ENCODE measurements at places on chromosomes 2 and 18. TPM values are rescaled to one million over a fixed set of nuclear protein-coding genes. Genes with fewer than 3 reads are reported as not detected.

DNA sequence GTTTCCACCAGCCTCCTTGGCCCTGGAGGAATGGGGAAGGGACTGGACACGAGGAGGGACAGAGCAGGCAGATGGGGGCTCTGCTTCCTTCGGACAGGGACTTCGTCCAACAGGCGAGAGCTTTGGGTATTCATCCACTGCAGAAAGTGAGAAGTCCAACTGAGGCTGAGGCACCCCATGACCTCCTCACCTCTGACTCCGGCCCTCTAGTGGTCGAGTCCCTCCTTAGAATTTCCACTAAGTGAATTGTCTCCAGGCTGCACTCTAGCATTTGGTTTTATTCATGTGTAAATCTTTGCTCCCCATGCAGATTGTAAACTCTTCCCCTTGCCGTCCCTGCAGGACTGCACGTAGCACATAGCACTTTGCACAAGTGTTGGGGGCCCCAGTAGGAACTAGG, 75.6 kb downstream of the TMEM247 start:
- no peak overlapping the region for H3K27ac ChIP-seq
- no peak overlapping the region for H3K4me3 ChIP-seq
- no peaks in the 10 kb centered on the region for H3K36me3 ChIP-seq
- H3K27me3 ChIP-seq, result no peaks in the 10 kb centered on the region

GRCh38 chr2:54859416-54859815, 136.0 kb downstream of the EML6 start:
- H3K4me1 ChIP-seq, result no peaks in the 10 kb centered on the region
- no peaks in the 10 kb centered on the region for H3K27me3 ChIP-seq
- no peak overlapping the region for H3K4me3 ChIP-seq
- no peak for DNase-seq
- H3K27ac ChIP-seq, result no peak overlapping the region
- no peaks in the 10 kb centered on the region for H3K36me3 ChIP-seq

- no peak for DNase-seq
- no peaks in the 10 kb centered on the region for H3K27me3 ChIP-seq
- no peak overlapping the region for H3K27ac ChIP-seq
- H3K4me3 ChIP-seq, result no peak overlapping the region
Observed at GRCh38 chr2:190791347-190791975, 89.2 kb upstream of the GLS start.

DNA sequence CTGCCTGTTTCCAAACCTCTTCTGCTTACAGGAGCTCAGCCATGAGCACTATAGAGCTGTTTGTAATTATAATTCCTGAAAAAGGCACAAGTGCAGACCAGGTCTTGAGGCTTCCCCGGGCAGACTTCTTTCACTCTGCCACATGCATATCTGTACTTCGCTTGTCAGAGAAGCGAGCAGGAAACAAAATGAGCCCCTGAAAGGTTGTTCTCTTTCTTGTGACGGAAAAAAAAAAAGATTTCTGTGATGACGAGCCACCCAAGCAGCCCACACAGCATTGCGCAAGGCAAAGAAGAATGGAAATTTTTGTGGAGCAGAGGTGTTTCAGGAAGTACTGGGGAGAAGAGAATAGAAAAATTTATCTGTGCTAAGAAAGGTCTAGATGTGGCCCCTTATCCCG, 54.0 kb upstream of the LINC00305 start:
- no peaks in the 10 kb centered on the region for H3K27me3 ChIP-seq
- H3K36me3 ChIP-seq, result no peaks in the 10 kb centered on the region
- DNase-seq, result no peak
- no peaks in the 10 kb centered on the region for H3K4me1 ChIP-seq

DNA sequence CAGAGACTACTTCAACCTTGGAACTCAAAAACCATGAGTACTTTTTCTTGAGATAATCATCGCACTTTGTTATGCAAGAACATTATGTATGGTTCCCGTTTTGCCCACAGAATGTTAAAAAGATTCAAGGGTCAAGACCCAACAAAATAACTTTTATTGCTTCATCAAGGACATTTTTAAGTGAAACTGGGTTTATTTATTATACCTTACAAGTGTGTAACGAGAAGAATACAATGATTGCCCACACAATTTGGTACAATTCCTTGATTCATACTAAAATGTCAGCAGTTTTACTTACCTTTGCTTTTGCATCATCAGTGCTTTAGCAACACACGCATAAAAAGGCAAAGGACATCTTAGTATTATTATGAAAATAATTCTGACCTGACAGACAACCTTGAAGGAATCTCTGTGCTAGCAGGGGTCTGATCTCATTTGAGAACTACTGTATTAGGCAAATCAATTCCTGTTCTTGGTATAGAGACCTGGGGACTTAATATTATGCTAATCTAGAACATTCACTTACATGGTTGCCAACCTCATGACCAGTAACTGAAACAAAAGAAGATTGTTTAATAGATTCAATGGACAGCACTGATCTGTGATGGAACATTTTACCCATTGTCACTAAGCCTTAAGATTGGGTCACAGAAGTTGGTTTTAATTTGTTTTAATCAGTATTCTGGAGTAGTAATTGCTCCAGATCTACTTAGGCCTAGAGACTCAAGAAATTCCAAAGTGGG, 16.2 kb downstream of the CCDC88A start:
- no peaks in the 10 kb centered on the region for H3K4me1 ChIP-seq
- no peaks in the 10 kb centered on the region for H3K27me3 ChIP-seq
- no peaks in the 10 kb centered on the region for H3K36me3 ChIP-seq
- no peak overlapping the region for H3K4me3 ChIP-seq
- DNase-seq, result no peak

GRCh38 chr2:234991793-234992192, 40.0 kb downstream of the SH3BP4 start:
- H3K27me3 ChIP-seq, result no peaks in the 10 kb centered on the region
- H3K4me1 ChIP-seq, result no peaks in the 10 kb centered on the region
- H3K27ac ChIP-seq, result no peak overlapping the region
- H3K4me3 ChIP-seq, result no peak overlapping the region

GRCh38 chr2:176830362-176830761, 382.2 kb upstream of the HNRNPA3 start:
- H3K36me3 ChIP-seq, result no peaks in the 10 kb centered on the region
- no peak overlapping the region for H3K4me3 ChIP-seq
- H3K27ac ChIP-seq, result no peak overlapping the region
- H3K4me1 ChIP-seq, result no peaks in the 10 kb centered on the region
- no peak for DNase-seq

- DNase-seq, result no peak
- H3K4me1 ChIP-seq, result no peaks in the 10 kb centered on the region
- H3K27me3 ChIP-seq, result no peaks in the 10 kb centered on the region
- no peaks in the 10 kb centered on the region for H3K36me3 ChIP-seq
- no peak overlapping the region for H3K4me3 ChIP-seq
- H3K27ac ChIP-seq, result no peak overlapping the region
Observed at GRCh38 chr18:78618726-78619125, 360.9 kb upstream of the SALL3 start.

GRCh38 chr2:169782513-169782912, 16.2 kb upstream of the SSB start:
- H3K4me1 ChIP-seq, result no peaks in the 10 kb centered on the region
- H3K36me3 ChIP-seq, result no peaks in the 10 kb centered on the region
- DNase-seq, result no peak
- no peak overlapping the region for H3K27ac ChIP-seq

DNA sequence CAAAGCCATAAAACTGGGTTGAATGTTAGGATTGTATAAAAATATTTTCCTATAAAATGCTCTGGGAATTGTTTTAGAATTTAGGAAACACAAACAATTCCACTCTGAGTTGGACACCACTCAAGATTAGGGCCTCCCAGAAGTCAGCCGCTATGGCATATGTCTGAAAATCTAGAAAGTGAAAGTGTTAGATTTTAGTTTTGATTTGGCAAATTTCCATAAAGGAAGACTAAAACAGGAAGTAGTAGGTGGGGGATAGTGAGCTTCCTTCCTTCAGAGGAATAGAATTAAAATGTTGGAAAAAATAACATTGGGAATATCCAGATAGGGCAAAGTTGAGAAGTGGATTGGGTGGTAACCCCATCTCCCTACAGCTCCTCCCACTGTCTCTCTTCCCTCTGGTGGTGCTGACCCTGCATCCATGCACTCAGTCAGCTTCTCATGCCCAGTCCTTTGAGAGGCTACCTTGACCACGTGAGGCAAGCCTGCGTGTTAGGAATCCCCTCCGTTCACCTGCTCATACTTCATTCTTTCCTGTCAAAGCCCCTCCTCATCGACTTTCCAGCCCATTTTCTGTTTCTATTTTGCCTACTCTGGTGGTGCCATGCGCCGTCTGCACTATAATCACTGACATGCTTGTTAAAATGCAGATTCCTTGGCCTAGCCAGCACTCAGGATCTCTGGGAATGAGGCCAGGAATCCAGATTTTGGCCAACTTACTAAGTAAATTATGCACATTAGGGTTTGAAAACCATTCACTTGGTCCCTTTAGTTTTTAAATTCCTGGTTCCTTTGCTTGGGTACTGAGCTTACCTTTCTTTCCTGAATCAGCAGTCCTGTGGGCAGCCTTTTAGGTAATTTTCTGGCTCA, 83.5 kb downstream of the POLE4 start:
- no peaks in the 10 kb centered on the region for H3K27me3 ChIP-seq
- H3K27ac ChIP-seq, result no peak overlapping the region
- H3K4me3 ChIP-seq, result no peak overlapping the region
- H3K4me1 ChIP-seq, result no peaks in the 10 kb centered on the region

- no peaks in the 10 kb centered on the region for H3K36me3 ChIP-seq
- no peaks in the 10 kb centered on the region for H3K4me1 ChIP-seq
- H3K4me3 ChIP-seq, result no peak overlapping the region
- H3K27ac ChIP-seq, result no peak overlapping the region
- no peaks in the 10 kb centered on the region for H3K27me3 ChIP-seq
Observed at GRCh38 chr18:33135951-33136660, 304.4 kb downstream of the CCDC178 start.

DNA sequence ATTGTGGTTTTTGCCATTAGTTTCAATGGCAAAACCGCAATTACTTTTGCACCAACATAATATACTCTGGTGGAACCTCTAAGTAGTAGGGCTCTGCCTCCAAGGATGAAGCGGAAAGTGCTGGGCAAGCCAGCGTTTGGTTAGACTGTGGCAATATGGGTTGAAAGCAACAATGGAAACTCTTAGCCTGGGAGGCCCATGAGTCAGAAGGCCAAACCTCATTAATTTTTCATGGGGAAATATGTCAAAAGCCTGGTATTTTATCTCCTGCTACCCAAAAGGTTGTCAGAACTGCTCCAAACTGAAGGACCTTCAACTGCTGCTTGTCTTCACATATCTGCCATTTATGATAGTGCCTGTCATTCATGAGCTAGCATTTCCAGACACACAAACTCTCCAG, 179.1 kb upstream of the CYP26B1 start:
- no peak for DNase-seq
- H3K36me3 ChIP-seq, result no peaks in the 10 kb centered on the region
- H3K27ac ChIP-seq, result no peak overlapping the region
- H3K4me1 ChIP-seq, result no peaks in the 10 kb centered on the region
- no peak overlapping the region for H3K4me3 ChIP-seq

DNA sequence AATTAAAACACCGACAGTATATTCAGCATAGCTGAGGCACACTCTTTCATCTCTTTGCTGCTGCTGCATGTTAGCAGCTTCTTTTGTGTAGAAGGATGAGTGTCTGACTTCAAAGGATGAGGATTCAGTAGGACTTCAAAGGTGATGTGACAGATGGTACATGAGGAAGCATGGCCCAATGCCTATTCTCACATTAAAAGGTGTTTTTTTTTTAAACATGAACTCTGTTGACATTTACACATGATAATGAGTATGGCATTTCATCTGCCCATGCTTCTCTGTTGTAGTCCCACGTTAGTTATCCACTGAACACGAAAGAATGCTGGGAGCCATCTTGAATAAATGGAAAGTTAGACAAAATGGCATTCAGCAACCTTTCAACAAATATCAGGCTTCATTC, 1950.8 kb upstream of the PIK3C3 start:
- no peaks in the 10 kb centered on the region for H3K27me3 ChIP-seq
- H3K36me3 ChIP-seq, result no peaks in the 10 kb centered on the region
- H3K27ac ChIP-seq, result no peak overlapping the region
- H3K4me3 ChIP-seq, result no peak overlapping the region
- H3K4me1 ChIP-seq, result no peaks in the 10 kb centered on the region

Gene LINC00305
- not detected for total RNA-seq

Measured in Peyer's patch (tissue), 4 donors.